ENCODE measurements at places on chromosomes 3 and 15.

DNA sequence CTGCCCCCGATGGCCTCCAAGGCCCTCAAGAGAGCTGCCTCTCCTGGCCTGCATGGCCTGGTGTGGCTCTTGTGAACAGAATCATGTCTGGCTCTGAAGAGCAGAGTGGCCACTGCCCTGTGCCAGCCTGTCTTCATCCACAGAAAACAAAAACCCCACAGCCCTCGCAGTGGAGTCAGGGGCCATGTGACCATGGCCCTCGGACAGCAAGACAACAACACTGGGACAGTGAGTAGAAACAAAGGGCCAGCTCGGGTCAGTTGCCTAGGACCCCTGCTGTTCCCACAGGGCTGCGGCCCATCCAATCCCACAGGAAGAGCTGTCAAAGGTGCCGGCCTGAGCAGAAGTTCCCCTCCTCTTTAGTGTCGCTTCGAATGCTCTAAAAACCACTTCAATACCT lies 72.5 kb downstream of the UMPS start:
- DNase-seq = no peak

- no peak for DNase-seq
These were observed 9.1 kb downstream of the GHRL start for GRCh38 chr3:10283638-10284037.

DNA sequence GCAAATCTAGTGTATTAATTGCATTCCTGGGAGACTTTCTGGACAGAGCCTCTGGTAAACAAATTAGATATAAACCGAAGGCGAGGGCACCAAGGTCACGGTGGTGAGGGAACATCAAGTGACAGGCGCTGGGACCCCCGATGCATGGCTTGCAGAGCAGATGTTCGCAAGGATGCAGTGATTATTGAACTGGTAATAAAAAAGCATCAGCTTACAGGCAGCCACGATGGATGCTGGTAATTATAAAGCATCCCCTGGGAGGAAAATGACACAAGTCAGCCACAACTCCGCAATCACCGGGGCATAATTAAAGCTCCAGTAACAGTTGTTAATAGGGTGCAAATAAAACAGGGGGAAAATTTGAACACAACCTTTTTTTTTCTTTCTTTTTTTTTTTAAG lies 231.1 kb upstream of the DPH6 start:
- DNase-seq = no peak

DNA sequence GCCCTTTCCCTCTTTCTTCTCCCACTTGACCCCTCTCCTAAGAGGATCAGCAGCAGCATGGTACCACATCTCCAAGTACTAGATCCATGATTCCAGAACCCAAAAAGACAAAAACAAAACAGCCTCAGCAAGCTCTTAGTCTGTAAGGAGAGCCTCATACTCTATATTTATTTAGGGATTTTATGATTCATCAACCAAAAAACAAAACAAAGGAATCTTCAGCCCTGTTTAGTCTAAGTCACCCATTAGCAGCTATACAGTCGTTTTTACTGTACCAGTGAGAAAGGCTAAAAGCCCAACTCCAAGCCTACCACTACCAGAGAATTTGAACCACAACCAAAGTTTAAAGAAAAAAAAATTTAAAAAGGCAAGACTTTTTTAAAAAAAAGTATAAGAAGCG lies 1020.3 kb upstream of the CADM2 start:
- DNase-seq = no peak

DNA sequence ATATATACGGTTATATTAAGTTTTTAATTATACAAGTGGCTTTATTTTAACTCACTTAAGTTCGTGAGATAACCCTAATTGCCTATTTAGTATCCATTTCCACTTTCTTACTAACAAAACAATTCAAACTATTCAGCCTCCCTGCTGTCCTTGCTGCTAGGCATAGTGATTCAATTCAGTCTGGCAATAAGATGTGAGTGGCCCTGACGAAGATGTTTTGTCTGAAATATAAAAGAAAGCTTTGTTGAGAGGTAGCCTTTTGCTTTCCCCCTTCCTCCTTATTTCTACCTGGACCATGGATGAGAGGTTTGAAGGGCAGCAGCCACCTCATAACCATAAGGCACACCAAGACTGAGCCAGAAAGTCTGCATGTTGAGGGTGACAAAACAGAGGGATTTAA lies 89.3 kb upstream of the TRIM42 start:
- DNase-seq = no peak

DNA sequence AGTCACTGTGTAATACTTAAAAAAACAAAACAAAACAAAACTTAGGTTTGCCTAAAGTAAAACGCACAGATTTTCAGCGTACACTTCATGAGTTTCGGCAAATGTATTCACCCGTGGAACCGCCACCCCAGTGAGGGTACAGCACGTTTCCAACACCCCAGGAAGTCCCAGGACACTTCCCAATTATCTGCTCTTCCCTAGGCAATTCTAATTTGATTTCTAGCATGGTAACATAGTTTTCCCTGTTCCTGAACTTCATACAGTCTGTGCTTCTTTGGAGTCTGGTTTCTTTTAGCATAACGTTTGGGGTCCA lies 497 bp upstream of the CLASP2 start:
- DNase-seq = no peak

DNA sequence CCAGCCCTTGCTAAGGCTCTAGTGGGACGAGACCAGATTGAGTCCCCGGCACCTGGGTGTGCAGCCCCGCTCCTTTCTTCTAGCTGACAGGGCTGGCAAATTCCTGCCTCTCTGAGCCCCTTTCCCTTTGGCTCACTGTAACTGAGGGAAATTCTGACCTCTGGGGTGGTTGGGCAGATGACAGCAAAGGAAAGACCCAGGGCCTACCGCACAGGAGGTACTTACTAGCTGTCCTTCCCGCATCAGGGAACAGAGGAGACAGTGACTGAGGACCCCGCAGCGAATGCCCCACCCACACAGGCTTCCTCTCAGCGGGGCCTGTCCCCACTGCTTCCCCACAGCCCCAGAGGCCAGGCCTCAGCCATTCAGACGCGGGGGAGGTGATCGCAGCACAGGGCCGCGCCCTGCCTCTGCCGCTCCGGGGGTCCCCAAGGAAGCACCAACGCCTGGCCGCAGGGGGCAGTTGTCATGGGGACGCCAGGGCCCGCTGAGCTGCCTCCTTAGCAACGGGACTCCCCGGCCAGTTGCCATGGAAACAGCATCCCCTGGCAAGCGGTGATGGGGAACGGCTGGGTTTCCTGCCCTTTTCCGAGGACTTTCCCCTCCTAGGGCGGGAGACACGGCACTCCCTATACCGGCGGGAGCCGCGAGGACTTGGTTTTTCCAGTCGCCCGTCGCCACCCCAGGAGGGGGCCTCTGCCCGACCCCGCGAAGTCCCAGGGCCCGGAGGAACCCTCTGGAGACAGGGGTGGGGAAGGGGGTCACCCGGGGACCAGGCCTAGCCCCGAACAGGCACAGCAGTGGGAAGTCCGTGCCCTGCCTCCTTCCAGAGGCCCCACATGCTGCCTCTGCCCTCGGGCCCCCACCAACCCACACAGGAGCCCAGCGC lies 50.1 kb downstream of the HCN4 start:
- DNase-seq = no peak

DNA sequence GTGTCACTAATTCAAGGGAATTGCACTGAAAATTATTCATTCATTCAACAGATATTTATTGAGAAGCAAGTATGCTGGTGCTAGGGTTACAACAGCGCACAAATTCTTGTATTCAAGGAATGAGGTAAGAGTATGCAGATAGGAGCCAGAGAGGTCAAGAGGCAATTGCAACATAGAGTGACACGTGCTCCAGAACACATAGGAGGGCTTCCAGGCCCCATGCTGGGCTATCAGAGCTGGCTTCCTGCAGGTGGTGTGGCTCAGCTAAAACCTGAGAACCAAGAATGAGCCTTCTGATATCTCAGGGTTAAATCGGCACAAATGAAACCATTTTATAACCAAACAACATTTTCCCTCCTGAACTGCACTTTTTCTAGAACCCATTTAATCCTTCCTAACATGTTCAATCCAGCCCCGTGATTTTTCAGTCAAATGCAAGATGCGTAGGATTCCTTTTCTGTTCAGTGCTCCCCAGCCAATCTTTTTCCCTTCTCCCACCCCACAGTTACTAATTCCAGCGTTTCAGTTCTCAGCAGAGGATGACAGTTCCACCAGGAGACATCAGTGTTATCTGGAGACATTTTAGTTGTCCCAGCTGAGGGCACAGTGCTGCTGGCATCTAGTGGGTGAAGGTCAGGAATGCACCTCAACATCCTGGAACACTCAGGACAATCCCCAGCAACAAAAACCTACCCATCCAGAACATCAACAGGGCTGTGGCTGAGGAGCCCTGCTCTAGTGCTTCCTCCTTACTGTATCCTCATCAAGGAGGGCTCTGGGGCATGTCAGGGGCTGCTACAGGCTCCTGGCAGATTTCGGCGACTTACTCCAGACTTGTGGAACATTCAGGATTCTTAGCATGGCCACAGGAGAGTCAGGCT lies 13.1 kb downstream of the CCR5AS start:
- no peak for DNase-seq

- no peak for DNase-seq
These were observed 98.7 kb downstream of the CCNL1 start for GRCh38 chr3:157061265-157061664.

- no peak for DNase-seq
These were observed 683.5 kb downstream of the NR2F2 start for GRCh38 chr15:97014001-97014400.

GRCh38 chr3:183163563-183163962 lies 1.0 kb upstream of the LAMP3 start:
- no peak for DNase-seq

GRCh38 chr3:121883507-121883906 lies 10.7 kb upstream of the SLC15A2 start:
- no peak for DNase-seq

DNA sequence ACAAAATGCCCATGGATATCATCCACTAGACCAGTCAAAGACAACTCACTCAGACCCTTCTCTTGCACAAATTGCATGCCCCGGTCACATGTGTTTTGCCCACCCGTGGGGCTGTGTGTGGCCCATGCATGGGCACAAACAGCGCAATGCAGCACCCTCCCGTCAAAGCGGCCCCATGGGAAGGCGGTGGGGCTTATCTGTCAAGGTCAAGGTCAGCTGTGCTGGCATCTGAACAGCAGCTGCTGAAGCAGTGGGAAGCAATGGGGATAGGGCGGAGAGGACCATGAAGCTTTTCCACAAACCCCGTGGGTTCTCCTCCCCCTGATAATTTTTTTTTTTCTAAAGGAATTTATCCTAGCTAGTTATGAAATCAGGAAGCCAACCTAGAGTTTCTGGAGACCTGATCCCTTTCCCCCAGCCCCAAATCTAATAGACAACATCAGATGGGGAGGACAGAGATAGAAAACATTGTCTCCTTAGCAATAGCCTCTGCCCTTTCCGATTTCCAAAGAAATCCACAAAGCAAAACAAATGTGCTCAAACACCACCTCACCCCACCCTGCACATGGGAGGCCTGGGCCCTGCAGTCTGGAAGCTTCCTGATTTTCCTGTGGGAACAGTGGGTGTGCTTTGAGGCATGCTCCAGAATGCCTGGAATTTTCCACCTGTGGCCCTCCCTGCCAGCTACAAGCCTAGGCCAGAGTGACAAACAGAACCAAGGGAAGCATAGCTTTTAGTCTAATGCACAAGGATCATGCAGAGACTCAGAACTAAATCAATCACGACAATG lies 84.4 kb downstream of the BDH1 start:
- no peak for DNase-seq

DNA sequence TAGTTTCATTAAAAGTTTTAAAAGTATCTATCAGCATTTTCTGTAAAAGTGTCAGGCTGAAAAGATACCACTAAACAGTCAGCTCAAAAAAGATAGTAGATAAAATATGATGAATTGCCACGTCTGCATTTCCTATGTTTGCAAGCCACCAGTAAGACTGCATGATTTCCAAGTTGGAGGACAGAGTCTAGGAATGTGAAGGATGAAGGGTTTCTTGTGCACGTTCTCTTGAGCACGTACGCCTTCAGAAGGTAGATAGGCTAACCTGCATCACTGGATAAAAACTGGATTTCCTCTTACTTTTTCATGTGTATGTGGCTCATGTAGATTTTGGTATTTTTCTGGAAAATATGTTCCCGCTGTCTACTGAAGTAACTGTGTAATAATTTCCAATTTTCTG lies 9.9 kb upstream of the SEMA6D start:
- no peak for DNase-seq

DNA sequence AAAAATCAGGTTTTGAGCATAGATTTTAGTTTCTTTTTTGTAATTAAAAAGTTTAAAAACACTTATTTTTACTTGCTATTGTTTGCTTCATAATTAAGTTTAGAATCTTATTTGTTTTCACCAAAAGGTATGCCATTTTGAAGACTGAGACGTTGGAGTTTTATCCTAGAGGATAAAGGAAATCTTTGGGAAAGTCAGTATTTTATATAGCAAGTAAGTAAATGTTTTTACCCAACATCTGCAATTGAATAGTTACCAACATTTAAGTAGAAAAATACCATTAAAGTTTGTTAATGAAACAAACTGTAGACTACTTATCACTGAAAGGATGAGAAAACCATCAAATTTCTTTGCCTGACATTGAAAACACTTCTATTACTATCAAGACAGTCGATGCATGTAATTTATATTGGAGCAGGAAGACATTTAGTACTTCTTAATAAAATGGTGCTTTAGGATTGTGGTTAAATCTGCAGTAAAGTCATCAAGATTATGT lies 14.0 kb upstream of the CHD2 start:
- no peak for DNase-seq

DNA sequence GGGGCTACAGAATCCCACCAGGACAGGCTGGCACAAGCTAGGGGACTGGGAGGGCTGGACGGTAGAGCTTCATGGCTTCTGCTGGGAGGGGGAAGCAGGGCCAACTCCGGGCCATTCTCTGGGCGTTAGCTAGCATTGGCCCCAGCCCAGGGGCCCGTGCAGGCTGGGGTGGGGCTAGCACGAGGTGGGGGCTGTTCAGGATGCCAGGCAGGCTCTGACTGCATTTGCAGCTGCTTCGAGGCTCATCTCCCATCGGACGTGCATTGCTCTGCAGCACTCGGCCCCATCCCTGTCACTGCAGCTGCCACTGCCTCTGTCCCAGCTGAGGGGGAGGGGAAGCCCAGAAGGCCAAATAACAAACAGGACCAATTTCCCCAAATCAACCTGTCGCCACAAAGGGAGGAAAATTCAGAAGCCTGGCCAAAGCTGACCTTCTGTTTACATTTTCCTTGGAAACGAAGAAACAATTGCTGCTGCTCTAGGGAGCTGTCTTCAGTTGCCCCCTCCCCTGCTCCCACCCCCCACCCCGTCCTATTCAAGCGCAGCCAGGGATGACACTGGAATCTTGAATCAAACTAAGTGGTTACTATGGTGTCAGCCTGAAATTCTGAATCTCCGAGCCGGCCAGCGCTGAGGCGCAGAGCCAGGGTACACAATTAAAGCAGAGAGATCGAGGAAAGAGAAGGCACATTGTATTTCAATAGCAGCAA lies 138.8 kb upstream of the PRR20G start:
- no peak for DNase-seq
